ENCODE measurements at places on chromosomes 7 and 10.
A peak's percentile ranks its signal among the peaks of the same experiment; 100 is the strongest.

- no peak for DNase-seq
These were observed 65.9 kb upstream of the SYPL1 start for GRCh38 chr7:106177738-106178592.

DNA sequence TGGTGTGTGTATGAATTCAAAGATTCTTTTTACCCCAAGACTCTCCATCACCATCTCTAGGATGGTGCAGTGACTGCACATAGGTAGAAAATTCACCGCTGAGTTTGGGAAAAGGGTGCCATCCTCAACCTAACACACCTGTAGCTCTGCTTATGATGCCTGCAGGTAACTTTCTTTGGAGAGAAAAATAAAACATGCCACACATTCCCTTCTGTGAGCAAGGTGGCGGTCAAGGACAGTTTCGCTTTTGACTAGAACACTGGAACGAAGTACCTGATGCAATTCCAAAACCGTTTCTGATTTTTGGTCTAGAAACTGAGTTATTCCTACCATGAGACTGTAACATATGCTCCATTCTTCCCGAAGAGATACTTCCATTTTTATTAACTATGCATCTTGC is 205.6 kb downstream of the FGFR2 start:
- DNase-seq = no peak

- DNase-seq = no peak
These were observed 57.1 kb upstream of the CYP2C18 start for GRCh38 chr10:94626476-94626875.

GRCh38 chr10:108003061-108003460 is 838.6 kb upstream of the SORCS1 start:
- no peak for DNase-seq

DNA sequence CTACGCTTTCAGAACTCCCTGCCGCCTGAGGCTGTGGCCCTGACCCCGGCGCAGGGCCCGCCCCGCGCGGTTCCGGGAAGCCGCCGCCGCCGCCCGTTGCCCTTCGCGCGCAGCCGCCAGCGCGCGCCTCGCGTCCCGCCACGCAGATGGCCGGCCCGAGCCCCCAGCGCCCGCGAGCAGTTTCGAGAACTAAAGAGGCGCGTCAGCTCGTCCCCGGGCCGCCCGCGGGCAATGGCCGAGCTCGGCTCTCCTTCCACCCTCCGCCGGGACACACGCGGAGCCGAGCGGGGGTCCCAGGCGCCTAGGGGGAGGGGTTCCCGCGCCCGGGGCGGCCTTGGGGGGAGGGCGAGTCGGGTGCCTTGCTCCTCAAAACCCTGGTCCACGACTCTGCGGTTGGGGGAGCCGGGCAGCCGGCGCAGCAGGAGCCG is 1.8 kb downstream of the HNRNPF start:
- no peak for DNase-seq

- no peak for DNase-seq
These were observed 82.6 kb upstream of the GLI3 start for GRCh38 chr7:42319631-42320030.

- DNase-seq = no peak
These were observed at the start of gene NT5C3A for GRCh38 chr7:33062023-33062781. Gene NT5C3A (minus strand): TSS chr7:33062776. CDS start chr7:33062705, 71 bp downstream.

GRCh38 chr7:53015463-53015862 is 20.0 kb upstream of the POM121L12 start:
- no peak for DNase-seq

- DNase-seq = no peak
These were observed 102.3 kb downstream of the NSUN6 start for GRCh38 chr10:18549105-18549504.

DNA sequence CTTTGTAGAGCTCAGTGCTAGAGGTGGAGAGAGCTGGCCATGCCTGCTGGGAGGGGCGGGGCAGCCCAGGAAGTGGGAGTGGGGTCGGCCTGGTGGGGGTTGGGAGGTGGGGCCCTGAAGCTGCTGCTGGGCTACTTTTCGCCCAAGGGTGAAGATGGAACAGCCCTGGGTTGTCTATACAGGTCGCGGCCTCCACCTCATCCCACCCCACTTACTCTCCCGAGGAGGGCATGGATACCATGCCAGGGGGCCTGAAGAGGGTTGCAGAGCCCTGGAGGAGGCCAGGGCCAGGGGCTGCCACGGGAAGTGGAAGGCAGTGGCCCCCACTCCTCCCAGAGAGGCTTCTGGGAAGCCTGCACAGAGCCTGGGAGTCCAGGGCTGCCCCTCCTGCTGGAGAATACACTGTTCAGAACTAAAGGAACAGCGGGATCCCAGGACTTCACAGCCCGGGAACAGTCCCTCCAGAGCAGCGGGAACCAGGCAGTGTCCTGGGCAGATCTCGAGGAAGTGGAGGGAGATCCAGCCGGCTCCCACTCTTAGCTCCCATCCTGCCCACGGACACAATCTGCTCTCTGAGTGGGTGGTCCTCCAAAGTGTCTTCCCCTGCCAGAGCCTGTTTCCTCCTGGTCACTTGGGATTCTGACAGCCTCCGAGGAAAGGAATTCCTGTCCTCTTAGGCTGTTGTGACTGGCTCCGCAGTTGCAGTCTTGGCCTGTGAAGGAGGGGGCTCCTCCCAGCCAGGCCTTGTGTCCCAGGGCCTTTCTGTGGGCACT is 23.5 kb downstream of the MAT1A start:
- DNase-seq = no peak

DNA sequence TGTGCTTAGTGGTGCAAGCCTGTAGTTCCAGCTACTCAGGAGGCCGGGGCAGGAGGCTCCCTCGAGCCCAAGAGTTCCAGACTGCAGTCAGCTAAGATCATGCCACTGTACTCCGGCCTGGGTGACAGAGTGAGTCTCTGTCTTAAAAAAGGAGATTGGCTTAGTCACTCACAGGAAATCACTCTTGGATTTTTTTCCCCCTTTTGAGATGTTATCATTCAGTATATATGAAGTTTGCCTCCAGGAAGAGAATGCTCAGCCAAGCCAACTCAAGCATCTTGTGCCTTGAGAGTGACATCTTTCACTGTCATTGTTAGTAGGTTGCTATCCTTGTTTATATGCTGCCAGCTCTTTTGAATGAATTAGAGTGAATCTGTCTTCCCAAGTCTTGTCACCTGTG is 28.0 kb downstream of the NIPSNAP2 start:
- DNase-seq = no peak

DNA sequence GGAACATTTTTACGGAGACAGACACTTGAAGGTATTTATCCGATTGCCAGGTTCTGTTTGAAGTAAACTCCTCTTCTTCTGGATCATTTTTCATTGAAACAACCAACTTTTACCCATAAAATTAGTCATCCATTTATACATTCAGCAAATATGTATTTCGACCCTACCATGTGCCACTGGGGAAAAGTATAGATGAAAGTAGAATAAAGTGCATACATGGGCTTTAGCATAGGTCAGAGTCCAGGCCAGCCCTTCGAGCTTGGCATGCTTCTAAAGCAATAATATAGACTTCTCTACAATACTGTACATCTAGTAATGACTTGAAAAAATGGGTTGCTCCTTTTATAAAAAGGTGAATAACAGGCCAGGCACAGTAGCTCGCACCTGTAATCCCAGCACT is 10.1 kb downstream of the SLC25A16 start:
- DNase-seq = no peak

DNA sequence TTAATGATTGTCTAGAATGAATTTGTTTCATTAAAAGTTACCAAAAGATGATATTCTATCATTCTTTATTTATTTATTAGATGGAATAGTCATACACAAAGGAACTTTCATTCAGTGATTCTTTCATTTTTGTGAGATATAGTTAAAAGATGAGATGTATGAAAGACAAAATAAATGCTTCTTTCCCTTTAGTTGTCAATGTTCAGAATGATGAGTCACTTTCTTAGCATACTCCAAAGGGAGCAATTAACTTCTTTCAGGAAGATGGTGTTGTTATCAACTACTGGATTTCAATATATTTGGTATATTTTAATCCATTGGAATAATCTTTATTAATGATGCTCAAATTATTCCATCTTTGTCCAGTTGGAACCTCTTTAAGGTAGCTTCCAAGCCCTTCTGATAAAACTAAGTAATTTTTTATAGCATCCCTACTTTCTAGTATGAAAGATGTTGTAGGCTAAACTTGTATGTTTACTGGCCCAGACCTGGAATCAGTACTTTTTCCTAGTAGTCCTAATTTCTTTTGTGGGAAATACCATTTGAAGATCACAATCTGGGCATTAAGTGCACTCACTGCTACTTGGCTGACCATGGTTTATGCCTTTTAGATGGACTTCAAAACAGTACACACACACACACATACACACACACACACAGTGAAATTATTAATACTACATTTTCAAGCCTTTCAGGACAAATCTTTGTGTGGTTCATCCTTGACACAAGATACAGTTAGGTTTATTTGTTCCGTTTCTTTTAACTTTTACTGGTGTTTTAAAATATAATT is 2.5 kb downstream of the GIMAP7 start:
- DNase-seq = no peak

- DNase-seq = no peak
These were observed 111.7 kb upstream of the COBL start for GRCh38 chr7:51428217-51428887.

DNA sequence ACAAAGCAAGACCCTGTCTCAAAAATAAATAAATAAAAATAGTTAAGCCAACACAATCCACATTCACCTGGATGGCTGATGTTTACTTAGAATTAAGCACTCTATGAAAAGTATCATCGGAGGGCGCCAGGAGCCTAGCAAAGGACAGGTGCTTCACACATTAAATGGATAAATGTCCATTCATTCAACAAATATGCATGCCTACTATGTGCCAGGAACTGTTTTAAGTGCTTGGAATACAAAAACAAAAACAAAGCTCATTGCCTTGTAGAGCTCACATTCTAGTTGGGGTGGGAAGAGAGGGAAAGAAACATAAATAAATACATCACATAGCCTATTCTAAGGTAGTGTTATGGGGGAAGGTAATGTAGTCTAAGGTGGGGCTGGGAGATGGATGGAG is 4.1 kb downstream of the BAIAP2L1 start:
- DNase-seq = no peak

DNA sequence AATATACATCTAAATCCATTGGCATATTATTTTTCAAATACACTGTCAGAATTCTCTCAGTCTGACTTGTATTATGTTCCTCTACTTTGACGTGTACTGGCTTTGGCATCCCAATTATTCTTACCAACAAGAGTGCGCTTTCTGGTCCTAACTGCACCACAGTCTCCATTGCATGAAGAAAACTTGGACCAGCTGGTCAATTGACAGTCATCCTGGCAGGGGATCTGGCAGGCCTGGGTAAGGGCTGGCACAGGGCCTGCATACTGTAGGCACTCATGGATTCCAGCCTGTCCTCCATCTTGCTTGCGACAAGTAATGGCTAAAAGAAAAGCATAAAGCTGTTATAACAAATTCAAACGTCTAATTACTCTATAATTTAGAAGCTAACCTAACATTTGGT is 384.9 kb downstream of the THSD7A start:
- no peak for DNase-seq

- no peak for DNase-seq
These were observed 123.7 kb downstream of the CUBN start for GRCh38 chr10:17005621-17006566.

- DNase-seq = no peak
These were observed 705.5 kb downstream of the LRMDA start for GRCh38 chr10:76136961-76137360.

DNA sequence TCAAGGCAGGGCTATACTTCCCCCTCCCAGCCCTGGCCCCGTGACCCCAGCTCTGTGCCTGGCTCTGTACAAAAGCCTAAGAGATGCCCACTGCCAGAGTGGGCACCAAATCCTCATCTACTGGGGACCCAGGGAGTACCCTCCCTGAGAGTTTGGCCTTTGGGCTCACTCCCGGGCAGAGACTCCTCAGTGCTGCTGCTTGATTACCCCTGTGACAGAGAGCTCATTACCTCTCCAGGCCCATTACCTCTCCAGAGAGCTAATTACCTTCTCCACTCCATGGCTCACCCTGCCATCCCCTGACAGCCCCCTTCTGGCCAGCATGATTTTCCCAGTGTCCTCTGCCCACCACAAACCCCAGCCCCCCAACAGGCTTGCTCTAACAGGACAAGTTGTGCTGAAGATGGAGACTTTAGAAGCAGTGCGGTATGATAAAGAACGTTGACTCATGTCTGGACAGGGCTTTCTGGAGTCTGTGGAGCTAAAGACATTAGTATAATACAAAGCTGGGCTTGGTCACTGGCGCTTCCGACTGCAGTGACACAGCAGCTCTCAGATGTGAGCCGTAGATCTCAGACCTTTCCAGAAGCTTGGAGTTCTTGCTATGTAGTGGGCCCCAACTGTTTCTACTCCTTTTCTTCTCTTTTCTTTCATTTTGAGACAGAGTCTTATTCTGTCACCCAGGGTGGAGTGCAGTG is 111.3 kb upstream of the KCTD7 start:
- DNase-seq = no peak

GRCh38 chr7:11784769-11785536 is 47.0 kb downstream of the THSD7A start:
- no peak for DNase-seq

GRCh38 chr7:18859318-18859717 is 258.1 kb downstream of the TWIST1 start:
- peak; percentile 62 for DNase-seq

DNA sequence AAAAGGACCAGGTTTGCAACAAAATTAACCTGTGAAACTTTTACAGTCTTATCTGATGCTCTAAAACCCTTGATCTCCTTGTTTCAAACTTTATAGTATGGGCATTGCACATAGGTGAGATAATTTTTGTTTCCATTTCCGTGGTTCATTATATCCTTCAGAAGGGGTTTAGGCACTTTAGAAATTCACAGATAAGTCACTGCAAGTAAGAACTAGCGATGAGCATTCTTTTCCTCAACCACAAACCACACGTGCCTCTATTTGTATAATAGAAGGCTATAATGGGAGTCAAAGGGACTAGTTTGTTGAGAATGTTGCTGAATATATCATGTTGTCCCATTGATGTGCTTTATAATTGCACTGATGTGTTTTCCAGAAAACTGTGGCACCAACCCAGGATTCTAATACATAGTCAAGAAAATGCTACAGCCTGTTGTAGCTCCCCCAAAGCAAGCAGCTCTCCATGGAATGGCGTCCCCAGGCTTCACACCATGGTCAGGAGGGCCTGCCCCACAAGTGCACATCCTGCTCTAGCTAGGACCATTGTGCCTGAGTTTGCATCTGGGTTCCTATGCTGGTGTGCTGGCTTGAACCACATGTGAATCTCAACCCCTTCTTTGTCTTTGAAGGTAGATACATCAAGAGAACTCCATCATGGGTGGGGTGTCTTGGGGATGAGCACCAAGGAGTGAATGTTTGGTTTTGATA is 14.0 kb upstream of the ATXN7L1 start:
- DNase-seq = no peak

DNA sequence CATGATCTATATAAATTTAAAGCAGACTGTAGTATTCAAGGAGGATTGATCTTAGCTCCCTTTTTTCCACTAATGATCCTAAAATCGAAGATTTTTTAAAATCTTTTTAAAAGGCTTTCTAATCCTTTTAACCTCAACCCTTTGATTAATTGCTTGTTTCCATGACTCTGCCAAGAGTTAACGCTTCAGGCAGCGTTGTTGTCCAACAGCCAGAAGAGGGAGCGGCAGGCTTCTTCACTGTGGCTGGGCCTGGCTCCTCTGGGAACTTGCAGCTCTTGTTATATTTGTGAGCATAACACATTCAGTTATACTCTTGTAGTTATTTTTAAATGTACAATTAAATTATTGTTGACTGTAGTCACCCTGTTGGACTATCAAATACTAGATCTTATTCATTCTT is 26.3 kb downstream of the CRCP start:
- DNase-seq = no peak

- DNase-seq = no peak
These were observed 265.5 kb upstream of the POT1 start for GRCh38 chr7:125195156-125195555.

- no peak for DNase-seq
These were observed 52.9 kb upstream of the FGL2 start for GRCh38 chr7:77252506-77252905.
